Subcutaneous adipose tissue (tissue), 4 donors: ENCODE measurements at places on chromosomes 3 and 15. TPM values are rescaled to one million over a fixed set of nuclear protein-coding genes. Genes with fewer than 3 reads are reported as not detected.

MOBP gene
- total RNA-seq, result not detected

CALML4 gene
- 9.2 TPM for total RNA-seq

GOLGA6D gene
- not detected for total RNA-seq

STARD9 gene
- total RNA-seq, result 79.5 TPM

IL20RB gene
- total RNA-seq, result 3.5 TPM

ARRDC4 gene
- 15.1 TPM for total RNA-seq

ADAMTS7 gene
- total RNA-seq, result 4.6 TPM

PLAAT1 gene
- total RNA-seq, result not detected

RAMAC gene
- 12.8 TPM for total RNA-seq

ACTR8 gene
- total RNA-seq, result 27.1 TPM

ACTRT3 gene
- 7.2 TPM for total RNA-seq

MEX3B gene
- 0.82 TPM for total RNA-seq

FRMD5 gene
- not detected for total RNA-seq

CLDN18 gene
- not detected for total RNA-seq

SETD2 gene
- 70.1 TPM for total RNA-seq

LRTM1 gene
- not detected for total RNA-seq

MINAR1 gene
- 0.19 TPM for total RNA-seq

GOLGA6L7 gene
- not detected for total RNA-seq

PP2D1 gene
- total RNA-seq, result not detected

TP63 gene
- total RNA-seq, result 0.17 TPM

TRA2B gene
- 237 TPM for total RNA-seq

CIDEC gene
- total RNA-seq, result 1,626 TPM

PATL2 gene
- total RNA-seq, result 0.65 TPM

GP9 gene
- not detected for total RNA-seq
